ENCODE measurements at places on chromosomes 3 and 15.

DNA sequence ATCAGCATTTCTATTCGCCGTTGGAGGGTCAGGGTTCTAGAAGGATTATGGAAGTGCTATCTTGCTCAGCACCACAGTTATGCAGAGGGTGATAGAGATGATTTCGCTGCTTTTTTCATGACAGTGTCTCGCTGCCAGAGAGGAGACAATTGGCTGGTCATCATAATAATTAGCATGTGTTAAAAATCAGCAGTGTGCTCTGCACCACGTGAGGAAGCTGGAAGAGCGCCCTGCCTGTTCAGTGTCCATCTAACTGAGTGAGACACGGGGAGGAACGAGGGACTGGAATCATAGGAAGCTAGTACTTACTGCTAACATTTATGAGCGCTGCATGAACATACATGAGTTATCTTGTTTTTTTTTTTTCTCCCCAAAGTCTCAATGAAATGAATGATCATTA lies 116.2 kb upstream of the PLAAT1 start:
- no peak for DNase-seq

DNA sequence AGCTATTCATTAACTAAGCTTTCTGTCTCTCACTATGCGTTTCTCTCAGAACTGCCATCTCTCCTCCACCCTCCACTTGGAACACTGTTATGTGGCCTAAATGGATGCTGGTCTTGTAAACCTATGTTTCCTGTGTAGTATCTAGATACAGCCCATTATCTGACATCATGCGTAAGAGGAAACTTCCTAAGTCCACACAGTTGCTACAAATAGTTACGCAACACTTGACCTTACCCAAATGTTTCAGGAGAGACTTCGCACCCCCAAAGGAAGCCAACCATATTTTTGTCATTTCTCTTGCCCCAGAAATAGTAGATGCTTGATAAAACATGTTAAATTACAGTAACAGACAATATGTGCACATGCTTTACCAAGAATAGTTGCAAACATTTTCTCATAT lies 87.2 kb upstream of the TPRG1 start:
- DNase-seq: no peak

GRCh38 chr3:160005004-160005403 lies 16.4 kb downstream of the IL12A start:
- DNase-seq: no peak

GRCh38 chr3:136957751-136958288 lies at the start of gene IL20RB:
Gene IL20RB, plus strand, starts transcription at chr3:136957983. Its CDS starts 131 bp downstream, at chr3:136958114.
- no peak for DNase-seq

DNA sequence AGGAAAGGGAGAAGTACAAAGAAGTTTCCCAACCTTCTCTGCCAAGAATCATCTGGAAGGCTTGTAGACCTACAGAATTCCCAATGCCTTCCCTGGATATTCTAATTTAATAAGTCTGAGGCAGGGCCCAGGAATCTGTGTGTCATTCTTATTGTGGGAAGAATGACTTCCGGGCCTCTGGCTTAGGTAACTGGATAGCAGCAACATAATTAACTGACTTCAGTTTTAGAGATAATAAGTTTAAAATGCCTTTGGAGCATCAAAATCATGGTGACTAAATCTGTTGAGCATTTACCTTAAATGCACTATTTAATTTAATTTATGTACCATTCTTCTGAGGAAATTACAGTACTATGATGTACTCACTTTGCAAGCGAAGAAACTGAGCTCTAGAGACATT lies 44.3 kb upstream of the TM4SF1 start:
- no peak for DNase-seq

- DNase-seq: no peak
These were observed 7.5 kb upstream of the OPA1 start for GRCh38 chr3:193585530-193585929.

GRCh38 chr3:37701734-37702433 lies 159.8 kb upstream of the CTDSPL start:
- DNase-seq: no peak

GRCh38 chr3:195771646-195772300 lies 40.0 kb downstream of the MUC4 start:
- DNase-seq: no peak

DNA sequence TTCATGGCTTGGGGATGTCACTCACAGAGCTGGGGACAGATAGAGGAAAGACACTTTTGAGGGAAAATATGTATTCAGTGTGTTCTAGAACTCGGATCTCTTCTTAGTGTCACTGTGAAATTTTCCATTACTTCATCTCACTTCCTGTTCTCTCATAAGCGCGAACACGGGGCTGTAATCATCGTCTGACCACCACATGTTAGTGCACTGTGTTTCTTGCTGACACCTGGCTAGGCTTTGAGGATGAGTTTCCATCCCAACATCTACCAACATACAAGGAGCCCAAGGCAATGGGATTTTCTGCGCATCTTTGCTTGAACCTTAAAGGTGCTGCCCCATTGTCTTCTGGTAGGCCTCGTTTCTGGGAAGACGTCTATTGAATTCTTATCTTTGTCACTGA lies 84.0 kb downstream of the LIPC start:
- DNase-seq: no peak

- no peak for DNase-seq
These were observed 3.6 kb upstream of the GRAMD1C start for GRCh38 chr3:113834983-113835382.

- DNase-seq: no peak
These were observed 55.4 kb downstream of the LIPC start for GRCh38 chr15:58487041-58487723.

DNA sequence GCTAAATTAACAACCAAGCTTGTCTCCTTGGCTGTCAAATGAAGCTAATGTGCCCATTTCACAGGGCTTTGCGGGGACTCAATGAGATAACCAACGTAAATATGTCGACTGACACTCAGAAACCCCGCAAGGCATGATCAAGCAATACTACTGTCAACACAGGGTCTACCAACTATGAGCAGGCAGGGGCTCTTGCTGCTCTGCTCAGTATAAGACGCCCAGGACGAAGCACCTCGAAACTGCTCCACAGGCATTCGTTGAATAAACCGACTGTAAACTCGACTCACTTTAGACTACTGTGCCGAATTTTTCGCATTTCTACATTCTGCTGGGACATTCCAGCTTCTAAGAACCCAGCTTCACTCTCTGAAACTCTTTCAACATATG lies 55.0 kb downstream of the FEZF2 start:
- DNase-seq: no peak

DNA sequence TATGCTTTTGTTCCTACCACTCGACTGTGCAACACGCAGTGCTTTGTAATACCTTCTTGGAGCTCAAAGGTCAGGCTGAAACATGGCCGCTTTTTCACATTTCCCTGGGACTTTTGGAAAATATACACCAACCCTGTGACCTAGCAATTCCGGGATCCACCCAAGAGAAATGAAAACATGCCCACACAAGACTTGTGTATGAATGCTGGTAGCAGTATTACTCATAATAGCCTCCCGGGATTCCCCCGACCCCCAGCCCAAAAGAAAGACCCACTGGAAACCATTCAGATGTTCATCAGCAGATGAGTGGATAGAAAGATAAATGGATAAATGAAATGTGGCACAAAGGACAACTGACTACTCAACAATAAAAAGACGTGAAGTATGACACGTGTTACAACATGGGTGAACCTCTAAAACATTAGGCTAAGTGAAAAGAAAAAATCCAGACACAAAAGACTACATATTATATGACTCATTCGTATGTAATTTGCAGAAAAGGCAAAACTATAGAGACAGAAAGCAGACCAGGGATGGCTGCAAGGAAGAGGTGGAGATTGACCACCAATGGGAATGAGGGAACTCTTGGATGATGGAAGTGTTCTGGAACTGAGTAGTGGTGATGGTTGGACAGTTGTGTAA lies 104.1 kb downstream of the PGPEP1L start:
- DNase-seq: no peak

- DNase-seq: no peak
These were observed 1.3 kb downstream of the RAD51 start for GRCh38 chr15:40696228-40696627.

All from NCI-H526 (cell line).